Activated CD4-positive, alpha-beta T cell treated with anti-CD3 and anti-CD28 coated beads for 1 hour (primary cell): ENCODE measurements at places on chromosomes 3 and 15.

GRCh38 chr3:180615954-180616353 lies 14.0 kb downstream of the TTC14 start:
- no peak for DNase-seq

GRCh38 chr3:161567577-161568361 lies 71.2 kb downstream of the OTOL1 start:
- no peak for DNase-seq

- no peak for DNase-seq
Observed at GRCh38 chr3:73361591-73361990, 263.1 kb downstream of the PDZRN3 start.

DNA sequence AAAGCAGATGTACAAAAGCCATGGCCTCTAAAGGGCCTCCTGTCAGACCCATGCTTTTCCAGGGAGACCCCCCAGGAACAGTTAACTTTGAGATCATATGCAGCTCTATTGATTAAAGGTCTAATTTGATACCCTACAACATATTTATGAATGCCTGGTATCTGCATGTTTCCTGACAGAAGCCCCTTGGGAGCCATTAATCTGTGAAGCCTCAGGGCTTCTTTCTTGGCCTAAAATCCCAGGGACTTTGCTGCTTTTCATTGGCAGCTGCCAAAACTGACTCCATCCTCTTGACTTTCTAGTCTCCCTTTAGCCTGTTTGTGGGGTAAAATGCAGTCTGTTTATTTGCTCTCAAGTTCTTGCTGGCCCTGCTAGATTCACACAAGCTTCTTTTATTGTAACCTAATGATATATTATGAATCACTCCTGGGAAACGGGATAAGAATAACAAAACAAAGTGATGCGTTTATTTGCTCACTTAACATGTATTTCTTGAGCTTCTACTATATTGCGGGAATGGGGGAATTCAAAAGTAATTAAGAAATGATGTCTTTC lies 257.0 kb downstream of the LSAMP start:
- no peak for DNase-seq

DNA sequence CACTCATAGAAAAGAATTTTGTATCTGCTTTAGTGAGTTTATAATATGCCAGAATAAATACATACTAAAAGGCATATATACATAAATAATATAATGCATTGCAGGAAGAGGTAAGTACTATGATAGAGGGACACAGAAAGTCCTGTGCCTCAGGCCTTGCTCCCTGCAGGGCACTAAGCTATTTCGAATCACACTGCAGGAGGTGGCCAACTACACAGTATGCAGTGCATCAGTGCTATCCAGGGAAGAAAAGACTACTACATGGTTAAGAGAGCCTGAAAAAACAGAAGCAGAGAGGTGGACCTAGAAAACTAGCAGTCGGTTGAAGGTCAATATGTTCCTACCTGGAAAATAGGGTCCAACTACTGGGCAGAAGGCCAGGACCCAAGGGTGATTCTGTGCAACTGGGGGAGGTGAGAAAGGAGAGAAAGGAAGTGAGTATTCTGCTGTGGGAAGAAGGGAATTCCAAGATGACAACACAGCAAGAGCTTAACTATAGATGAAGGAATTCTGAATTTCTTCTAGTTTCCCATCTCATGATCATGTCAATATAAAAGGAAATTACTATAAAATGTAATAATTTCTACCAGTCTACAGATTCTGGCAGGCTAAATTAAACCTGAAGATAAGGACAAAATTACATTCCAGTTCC lies 218.0 kb downstream of the ZBTB20 start:
- no peak for DNase-seq

DNA sequence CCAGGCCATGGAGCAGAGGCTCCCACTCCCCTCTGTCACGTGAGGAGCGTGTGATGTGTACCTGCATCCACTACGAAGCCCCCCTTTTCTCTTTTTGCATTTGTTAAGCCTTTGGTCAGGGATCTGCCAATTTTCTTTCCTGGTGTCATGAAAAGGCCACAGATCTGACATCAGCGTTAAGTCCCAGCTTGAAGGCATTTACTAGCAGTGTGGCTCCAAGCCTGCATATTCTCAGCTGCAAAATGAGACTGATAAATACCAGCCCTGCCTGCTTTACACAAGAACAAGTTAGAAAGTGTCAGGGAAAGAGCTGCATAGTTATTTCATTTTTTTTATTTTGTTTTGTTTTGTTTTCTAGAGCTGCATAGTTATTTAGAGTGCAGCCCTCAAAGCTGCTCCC lies 2.3 kb upstream of the ANKRD63 start:
- DNase-seq, result no peak

- DNase-seq, result no peak
Observed at GRCh38 chr3:127585163-127585812, 5.2 kb downstream of the TPRA1 start.

DNA sequence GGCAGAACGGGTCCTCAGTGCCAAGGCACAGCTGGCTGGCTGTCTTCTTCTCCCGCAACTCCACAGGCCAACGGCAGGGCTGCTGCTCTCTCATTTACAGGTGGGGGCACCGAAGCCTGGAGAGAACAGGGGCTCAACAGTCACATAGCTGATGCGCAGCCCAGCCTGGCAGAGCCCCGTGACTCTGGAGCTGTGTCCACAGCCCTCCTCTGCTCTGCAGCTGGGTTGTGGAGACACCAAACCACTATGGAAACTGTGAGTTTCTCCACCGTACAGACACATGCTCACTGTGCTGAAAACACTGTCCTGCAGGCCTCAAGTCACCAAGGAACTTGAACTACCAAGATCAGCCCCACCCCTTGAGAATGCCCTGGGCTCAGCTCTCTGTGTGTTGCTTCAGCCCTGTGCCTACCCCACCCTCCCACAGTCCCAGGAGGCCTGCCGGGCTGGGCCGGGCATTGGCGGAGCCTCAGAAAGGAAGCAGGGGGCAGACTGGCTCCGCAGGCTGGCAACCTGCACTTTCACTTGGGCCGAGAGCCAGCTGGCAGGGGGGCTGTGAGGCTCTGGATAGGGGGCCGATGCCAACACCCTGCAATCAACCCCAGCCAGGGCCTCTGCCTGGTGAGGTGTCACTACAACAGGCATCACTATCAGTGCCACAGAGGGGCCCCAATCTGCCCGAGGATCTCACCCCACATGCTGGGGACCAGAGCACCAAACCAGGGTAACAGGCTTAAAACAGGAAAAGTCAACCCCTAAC lies 113.7 kb upstream of the RPL32 start:
- no peak for DNase-seq

GRCh38 chr3:124775877-124776276 lies 45.6 kb downstream of the UMPS start:
- no peak for DNase-seq

DNA sequence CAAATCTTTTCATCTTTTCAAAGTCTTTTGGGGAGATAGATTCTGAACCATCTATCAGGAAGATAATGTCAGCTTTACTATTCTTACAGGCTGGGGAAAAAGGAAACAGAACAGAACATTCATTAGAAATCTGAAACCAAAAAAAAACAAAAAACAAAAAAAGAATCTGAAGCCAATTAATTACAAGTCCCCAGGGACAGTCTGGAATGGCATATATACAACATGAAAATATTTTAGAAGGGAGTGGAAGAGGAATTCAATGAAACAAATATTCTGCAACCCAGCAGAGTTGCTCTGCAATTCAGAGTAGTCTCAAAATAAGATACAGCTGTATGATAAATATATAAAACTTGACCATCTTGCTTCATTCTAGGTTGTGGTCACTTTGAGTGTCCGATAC lies 41.7 kb upstream of the CAPN7 start:
- DNase-seq, result no peak

DNA sequence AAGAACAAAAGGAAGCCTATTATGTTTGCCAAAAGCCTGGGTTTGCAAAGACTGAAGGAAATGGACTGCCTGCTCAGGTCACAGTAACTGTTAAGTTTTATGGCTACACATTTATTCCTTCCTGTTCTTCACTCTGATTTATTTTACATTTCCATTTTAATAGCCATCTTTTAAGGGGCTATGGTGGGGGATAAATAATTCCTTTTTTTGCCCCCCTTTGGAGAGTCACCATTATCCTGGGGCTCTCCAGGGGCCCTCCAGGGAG lies 53.5 kb upstream of the MYZAP start:
- DNase-seq, result no peak

DNA sequence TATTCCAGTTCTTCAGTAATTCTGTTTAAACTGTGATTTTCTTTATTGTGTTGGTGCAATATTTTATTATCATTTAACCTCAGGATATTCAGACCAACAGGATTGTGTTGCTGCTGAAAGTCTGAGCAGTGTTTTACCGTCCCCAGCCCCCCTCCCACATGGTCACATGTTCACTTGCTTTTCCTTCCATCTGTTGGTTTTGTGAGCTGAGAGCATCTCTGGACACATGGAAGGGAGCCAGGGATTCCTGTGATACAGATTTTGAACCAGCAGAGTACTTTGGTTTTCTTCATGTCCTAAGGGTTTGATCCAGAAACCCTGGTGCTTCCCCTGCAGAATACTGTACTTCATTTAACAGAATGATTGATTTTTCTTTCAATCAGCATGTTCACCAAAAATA lies 11.9 kb downstream of the ARRDC4 start:
- DNase-seq, result no peak

DNA sequence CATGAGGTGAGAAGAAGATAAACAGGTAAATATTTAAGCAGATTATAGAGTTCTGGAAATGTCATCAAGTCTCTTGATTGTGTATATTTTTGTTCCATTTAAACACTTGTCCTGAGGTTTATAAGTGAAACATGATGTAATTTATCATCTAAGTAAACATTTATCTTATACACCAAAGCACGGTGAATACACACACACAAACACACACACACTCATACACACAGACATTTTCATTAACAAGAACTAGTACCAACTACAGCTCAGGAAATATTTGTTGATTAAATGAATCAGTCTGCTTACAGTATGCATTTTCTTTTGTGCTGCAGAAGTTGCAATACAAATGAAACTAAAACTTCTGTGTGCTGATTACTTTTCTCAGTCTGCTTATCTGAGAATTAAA lies 357.3 kb downstream of the ZBTB20 start:
- DNase-seq, result no peak

DNA sequence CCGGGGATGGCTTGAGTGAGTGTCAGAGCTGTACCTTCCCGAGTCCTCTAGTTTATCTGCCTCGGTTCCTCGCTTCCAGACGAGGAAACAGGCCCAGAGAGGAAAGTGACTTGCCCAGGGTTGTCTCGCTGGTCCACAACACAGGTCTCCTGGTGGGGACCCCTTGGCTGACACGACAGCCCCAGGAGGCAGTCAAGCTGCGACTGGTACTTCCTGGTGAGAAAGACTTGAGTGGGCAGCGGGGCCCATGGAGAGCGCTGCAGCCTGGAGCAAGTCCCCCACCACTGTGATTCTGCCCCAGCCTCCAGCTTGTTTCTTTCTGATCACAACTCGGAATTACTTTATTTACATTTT lies 600 bp upstream of the CHRNA5 start:
- DNase-seq, result no peak

DNA sequence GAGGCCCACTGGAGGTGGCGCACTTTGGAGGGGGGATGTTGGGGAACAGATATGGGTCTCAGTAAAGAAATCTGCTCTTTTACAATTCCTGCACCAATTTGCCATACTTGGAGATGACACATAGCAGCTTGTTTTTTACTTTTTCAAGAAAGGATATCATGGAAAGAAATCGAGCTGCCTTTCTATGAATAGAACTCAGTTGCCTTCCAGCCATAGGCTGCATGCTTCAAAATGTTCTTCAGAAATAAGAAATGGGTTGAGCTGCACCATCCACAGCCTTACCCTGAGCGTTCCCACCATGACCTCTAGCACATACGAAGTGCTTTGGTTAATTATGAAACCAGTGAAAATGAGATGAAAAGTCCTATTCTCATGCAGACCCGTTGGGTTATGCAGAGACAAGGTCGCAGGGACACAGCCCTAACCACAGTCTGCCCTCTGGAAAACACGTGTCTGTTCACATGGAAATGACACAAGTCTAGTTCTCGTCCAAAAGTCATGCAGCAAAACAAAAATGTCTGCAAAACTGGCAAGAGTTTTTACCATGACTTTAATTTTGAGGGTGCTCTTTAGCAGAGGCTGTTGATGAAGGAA lies 36.3 kb downstream of the NGRN start:
- DNase-seq, result no peak

DNA sequence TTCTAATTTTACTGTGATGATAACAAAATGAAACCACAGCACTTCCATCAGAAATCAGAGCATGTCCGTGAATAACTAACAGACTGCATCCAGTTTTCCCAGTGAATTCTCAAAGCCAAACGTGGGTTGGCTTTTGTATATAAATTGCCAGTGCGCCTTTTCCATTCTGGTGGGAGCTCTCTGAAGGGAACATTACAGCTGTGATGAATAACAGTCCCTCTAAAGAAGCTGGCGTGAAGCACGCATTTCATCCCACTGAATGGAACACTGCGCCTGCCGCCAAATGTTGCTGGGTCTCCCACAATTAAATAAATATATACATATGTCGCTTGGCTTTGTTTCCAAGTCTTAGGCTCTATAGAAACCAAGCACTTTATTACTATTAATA lies 113.0 kb upstream of the PFN2 start:
- DNase-seq, result no peak

- DNase-seq, result no peak
Observed at GRCh38 chr3:50269977-50270413, 1.0 kb downstream of the SEMA3B start.

DNA sequence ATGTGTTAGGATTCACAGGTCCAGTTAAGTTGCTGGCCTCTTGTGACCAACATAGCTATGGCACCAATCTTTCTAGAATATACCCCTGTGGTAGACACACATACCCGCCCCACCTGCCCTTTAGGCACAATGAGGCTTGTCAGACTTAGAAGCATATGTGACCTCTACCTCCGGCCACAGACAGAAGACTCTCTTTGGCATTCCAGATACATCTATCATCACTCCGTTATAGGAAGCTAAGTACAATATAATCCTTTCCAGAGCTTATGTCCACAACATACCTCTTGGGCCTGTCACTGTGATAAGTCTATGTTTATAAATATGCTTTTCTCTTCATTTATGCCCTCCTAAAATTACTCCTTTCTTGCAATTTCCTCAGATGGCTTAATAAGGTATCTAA lies 39.8 kb downstream of the CD47 start:
- no peak for DNase-seq

- no peak for DNase-seq
Observed at GRCh38 chr15:31905054-31905453, 125.3 kb upstream of the CHRNA7 start.

GRCh38 chr3:8523041-8523440 lies 21.4 kb downstream of the LMCD1 start:
- no peak for DNase-seq

DNA sequence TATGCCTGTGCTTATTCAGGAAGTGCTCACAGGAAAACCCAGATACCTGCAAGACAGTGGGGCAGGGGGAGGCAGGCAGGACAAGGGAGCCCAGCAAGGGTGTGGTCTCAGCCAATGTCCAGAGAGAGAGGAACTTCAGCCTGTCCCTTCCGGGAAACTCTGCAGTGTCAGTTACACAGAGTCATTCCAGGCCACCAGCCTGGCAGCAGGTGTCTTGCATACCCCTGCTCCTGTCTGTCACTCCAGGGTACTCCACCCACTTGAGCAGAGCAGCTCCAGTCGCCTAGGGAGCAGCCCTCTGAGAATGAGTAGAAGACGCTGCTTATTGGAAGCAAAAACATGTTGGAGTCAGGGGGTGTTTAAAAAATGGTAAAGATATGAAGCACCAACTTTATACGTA lies 431.2 kb upstream of the RGMA start:
- no peak for DNase-seq
